ENCODE measurements at places on chromosomes 4 and X.
A peak's percentile ranks its signal among the peaks of the same experiment; 100 is the strongest.

DNA sequence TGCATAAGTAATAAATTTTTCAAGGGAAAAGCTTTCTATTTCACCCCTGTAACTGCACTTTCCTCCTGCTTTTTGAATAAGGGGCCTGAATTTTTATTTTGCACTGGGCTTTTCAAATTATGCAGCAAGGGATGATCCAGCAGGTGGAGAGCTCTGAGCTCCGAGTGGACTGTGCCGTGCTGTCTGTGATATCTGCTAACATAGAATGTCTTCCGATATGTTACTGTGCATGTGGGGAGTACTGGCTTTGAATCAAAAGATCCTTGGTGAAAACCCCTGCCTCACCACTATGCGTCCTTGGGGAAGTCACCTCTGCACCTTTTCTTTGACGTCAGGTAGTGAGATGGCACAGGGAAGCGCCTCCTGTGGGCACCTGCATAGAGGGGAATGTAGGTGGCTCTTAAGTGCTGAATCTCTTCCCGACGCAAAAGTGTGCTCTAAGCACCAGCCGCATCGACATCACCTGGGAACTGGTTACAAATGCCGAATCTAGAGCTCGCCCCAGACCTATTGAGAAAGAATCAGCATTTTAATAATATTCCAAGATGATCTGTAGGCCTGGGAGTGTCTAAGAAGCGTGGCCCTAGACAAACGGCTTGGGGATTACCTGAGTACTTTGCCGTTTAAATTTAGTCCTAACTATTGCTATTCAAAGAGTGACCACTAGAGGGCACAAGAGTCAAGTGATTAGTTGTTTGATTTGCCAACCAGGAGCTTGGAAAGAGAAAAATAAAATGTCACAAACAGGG, 19.2 kb upstream of the WFS1 start:
- peak; percentile 17 for DNase-seq

DNA sequence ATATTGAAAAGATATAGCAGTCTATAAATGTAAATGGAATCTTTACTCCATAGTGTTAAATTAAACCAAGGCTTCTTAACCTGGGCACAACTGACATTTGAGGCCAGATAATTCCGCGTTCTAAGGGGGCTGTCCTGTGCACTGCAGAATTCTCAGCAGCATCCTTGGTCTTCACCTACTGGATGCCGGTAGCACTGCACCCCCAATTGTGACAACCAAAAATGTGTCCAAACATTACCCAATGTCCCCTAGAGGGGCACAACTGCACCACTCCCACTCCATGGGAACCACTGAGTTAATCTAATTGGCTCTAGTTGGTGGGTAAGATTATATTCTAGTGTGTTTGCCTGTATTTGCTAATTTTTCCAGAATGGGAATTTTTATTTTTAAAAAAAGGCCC, 16.6 kb downstream of the AP1S2 start:
- no peak for DNase-seq

DNA sequence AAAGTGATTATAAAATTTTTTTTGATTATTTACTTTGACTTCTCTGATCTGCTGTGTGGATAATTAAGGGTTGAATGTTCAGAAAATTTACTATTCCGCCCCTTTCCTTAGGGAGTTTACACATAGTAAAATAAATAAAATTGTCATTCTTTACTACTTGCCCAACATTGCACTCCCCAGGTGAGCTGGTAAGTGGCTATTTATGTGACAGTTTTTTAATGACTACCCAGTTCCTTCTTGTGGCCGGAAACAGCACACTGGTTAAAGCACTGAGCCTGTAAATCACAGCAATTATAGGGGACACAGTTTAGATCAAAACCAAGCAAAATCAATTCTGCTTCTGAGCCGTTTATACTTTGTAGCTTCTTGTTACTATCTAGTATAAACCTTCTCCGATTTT, 158.1 kb downstream of the FHIP1A start:
- DNase-seq: peak; percentile 71

DNA sequence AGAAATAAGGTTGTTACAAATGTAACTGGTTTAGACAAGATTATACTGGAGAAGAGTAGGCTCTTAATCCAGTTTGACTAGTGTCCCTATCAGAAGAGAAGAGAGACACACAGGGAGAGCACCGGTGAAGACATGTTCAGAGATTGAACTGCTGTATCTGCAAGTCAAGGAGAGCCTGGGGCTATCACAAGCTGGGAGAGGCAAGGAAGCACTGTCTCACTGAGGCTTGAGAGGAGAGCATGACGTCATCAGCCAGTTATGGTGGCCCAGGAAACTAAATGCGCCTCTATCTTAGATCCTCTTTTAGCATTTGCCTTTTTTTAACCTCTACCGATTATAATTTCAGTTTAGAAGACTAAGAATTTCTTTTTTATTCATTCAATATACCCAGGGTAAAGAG, 583.4 kb downstream of the TRAM1L1 start:
- DNase-seq: no peak

DNA sequence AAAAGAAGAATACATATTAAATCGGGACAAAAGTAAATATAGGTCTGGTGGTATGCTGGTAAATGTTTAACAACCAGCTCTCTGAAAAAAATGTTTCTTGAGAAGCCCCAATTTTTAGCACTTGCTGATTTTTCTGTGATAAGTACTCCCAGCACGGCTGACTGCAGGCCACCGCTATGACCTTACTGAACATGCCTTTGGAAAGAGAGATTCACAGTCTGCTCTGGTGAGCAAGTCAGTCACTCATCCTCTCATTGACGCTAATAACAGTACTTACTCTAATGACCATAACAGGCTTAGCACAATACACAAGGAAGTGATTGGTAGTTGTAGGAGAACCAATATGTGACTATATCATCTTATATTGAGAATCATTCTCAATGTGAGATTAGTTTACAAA, 98.9 kb upstream of the BLTP1 start:
- DNase-seq: no peak

DNA sequence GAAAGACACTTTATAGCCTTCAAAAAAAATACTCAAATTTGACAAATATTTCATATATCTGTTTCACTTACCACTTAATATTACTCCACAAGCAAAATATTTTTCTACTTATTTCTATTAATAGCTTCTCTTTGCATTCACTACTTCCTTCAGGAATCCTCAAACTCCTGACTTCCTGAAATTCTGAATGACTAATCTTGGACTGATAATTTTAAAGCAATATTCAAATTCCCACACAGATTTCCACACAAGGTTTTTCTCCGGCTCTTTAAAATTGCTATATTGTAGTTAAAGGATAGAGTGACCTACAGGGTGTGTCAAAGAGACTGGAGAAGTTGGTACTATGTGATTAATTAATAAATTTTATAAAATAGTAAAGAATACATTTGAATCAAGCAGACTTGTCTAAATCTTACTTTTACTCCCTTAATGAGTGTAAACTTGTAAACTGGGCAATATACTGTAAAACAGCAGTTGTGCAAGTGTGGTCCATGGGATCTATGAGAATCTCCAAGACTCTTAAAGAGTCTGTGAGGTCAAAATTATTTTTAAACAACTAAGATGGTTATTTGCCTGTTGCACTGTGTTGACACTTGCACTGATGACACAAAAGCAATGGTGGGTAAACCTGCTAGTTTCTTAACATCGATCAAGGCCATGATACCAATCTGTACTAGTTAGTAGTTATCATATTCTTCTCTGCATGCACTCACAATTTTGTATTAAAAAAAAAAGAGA, 44.5 kb downstream of the ANKRD17 start:
- DNase-seq: no peak

DNA sequence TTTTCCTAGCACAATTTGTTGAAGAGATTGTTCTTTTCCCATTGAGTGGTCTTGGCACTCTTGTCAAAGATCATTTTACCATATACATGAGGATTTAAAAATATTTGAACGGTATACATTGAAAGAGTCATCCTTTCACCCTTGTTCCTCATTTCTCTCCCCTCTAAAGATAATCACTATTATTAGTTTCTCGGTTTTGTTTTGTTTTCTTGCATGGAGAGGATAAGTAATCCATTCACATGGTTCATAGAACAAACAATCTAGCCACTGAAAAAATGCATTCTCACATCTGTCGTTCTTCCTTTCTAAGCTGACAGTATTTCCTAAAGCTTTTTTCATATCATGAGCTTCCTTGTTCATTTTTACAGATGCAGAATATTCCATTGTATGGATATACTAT, 39.2 kb upstream of the MSMO1 start:
- DNase-seq: no peak

DNA sequence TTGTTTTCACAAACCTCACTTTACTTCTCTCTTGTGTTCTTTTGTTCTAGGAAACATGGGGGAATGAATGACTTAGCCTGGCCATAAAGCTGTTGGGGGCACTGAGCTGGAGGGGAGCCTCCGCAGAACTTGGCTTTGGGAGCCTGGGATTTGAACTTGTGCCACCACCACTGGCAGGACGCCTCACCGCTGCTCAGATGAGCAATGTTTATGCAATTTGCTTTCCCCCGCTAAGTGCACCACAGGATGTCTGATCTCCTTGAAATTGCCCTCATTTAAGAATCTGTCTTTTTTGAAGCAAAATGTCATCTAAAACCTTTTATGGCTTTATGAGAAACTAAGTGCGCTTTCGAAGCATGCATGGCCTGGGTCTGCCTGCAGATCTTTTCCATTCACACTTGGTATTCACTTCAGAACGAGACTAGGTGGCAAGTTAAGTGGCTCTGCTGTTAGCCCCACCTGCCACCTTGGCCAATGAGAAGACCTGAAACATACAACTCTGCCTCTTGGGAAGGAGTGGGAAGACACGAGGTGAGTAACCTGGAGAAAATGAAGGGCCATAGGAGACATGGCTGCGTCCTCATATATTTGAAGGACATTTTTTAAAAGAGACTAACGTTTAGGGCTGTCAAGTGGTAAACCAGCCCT, 119.3 kb downstream of the LDB2 start:
- no peak for DNase-seq

- DNase-seq: no peak
These were observed 14.0 kb downstream of the EPGN start for GRCh38 chr4:74322301-74322700.

- DNase-seq: no peak
These were observed 1.9 kb downstream of the CXCL2 start for GRCh38 chr4:74097116-74097515.

Measured in DMS153 (cell line).